ENCODE measurements at places on chromosomes 16 and 17.

- DNase-seq: peak; percentile 52
These were observed 996 bp downstream of the PCYT2 start for GRCh38 chr17:81909966-81910839.

DNA sequence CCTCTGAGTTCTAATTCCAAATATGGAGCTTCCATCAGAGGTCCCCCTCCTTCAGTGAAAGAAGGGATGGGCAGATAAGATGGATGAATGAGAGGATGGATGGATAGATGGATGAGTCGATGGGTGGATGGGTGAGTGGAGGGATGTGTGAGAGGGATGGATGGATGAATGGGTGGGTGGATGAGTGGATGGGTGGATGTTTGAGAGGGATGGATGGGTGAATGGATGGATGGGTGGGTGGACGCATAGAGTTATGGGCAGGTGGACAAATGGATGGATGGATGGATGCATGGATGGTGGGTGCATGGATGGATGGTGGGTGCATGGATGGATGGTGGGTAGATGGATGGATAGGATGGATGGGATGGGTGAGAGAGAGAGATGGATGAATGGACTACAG lies 69.0 kb downstream of the MGAT5B start:
- DNase-seq: no peak

- DNase-seq: no peak
These were observed 18.3 kb downstream of the SLC4A1 start for GRCh38 chr17:44249501-44250246.

DNA sequence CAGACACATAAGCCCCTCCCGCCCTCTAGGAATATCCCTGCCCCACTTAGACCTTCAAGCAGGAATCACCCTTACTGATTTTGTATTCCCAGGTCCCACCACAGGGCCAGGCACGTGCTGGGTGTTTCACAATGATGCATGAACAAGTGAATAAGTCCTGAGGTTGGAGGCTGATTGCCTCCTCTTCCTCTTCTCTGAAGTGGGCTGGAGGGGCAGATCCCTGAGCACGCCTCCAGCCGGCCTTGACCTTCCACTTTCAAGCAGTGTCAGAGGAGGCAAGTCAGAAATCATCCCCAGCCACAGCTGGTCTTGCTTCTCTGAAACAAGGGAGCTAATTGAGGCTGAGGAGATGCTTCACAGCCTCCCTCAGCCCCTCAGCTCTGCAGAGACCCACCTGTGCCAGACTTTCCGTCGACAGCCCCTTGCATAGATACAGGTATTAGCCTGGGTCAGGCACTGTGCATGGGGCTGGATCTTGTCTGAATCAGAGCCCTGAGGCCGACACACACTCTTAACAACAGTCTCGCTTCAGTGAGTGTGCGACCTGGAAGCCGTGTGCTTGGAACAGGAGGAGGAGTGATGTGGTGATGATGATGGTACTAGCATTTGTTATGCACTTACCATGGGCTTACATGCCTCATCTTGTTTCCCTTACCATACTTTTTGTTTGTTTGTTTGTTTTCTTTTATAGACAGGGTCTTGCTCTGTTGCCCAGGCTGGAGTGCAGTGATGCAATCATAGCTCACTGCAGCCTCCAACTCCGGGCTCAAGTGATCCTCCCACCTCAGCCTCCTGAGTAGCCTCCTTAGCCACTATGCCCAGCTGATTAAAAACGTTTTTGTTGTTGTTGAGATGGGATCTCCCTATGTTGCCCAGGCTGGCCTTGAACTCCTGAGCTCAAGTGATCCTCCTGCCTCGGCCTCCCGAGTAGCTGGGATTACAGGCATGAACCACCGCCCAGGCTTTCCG lies 15.0 kb downstream of the MRM1 start:
- no peak for DNase-seq

- no peak for DNase-seq
These were observed 99.8 kb upstream of the TBX2 start for GRCh38 chr17:61299517-61300513.

DNA sequence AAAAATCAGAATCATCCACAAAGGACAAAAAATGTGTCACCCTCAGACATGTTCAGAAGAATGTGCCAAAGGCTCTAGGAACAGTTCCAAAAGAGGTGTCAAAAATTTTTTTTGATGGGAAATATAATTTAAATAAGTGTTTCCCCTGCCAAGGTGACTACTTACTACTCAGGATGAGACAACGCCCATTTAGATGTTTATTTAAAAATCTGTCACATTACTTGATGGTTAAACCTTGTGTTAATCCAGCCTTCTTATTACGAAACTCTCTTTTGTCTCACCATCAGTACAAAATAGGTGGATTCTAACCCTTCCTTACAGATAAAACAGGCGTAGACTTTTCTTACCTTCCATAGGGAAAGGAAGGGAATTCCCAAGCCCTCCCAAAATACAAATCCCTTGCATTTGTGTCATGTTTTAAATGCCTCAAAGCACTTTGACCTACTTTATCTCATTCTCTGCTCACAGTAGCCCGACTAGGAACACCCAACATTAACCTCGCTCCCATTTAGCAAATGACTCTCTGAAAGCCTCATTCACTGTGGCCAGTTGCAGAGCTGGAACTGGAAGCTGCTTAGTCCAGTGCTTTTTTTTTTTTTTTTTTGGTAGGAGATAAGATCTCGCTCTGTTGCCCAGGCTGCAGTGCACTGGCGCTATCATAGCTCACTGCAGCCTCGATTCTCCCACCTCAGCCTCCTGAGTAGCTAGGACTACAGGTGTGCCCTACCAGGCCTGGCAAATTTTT lies 5.8 kb upstream of the GNA13 start:
- DNase-seq: no peak

- no peak for DNase-seq
These were observed 199.5 kb downstream of the SNX29 start for GRCh38 chr16:12176051-12176450.

- no peak for DNase-seq
These were observed 101.2 kb downstream of the KCNJ2 start for GRCh38 chr17:70270554-70270953.

GRCh38 chr16:87832137-87832527 lies 37.2 kb downstream of the SLC7A5 start:
- no peak for DNase-seq

- no peak for DNase-seq
These were observed 20.6 kb downstream of the B9D1 start for GRCh38 chr17:19341641-19342610.

GRCh38 chr17:78923660-78924453 lies 1.3 kb downstream of the TIMP2 start:
- peak; percentile 94 for DNase-seq

DNA sequence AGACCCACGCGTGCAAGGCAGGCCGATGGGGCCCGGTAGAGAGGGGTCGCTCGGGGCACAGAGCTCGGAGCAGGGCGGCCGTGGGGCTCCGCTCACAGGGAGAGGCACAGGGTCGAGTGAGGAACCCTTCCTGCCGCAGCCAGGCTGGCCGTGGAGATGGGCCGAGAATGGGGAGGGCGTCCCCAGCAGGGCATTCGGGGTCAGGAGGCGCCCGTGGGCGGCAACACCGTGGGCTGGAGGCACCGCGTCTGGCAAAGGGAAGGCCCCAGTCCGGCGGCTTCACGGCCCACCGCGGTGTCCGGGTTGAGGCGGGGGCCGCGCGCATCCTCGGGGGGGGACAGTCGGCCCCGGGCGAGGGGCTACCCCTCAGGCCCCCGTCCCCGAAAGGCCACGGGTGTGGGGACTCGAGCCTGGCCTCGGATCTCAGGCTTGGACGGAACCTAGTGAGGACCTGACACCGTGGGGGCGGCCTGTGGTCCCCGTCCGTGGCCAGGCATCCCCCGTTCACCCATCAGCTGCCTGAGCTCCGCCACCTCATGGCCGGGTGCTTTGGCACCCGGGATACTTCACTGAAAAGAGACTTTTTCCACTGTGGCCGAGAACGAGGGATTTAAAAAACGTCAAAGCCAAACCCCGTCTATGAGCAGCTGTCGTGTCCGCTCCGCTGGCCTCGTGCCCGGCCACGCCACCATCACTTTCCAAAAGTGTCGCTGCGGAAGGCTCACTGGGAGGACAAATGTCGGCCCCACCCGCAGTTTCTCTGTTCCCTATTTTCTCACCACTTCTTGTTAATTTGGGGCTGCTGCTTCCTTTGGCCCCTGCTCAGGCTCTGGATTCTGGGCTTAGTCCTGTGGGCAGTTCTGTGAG lies 73.6 kb downstream of the METRNL start:
- peak; percentile 45 for DNase-seq

- no peak for DNase-seq
These were observed 1.6 kb downstream of the GP1BA start for GRCh38 chr17:4933646-4934045.

GRCh38 chr17:6465206-6466003 lies 21.1 kb downstream of the PIMREG start:
- DNase-seq: no peak

- DNase-seq: no peak
These were observed 154.6 kb downstream of the CMIP start for GRCh38 chr16:81599034-81599744.

GRCh38 chr17:50027172-50027880 lies 28.6 kb upstream of the ITGA3 start:
- DNase-seq: peak; percentile 62

GRCh38 chr17:61904094-61904710 lies 23.6 kb downstream of the INTS2 start:
- DNase-seq: peak; percentile 14

- DNase-seq: peak; percentile 61
These were observed 65.9 kb upstream of the IRX6 start for GRCh38 chr16:55257966-55258613.

DNA sequence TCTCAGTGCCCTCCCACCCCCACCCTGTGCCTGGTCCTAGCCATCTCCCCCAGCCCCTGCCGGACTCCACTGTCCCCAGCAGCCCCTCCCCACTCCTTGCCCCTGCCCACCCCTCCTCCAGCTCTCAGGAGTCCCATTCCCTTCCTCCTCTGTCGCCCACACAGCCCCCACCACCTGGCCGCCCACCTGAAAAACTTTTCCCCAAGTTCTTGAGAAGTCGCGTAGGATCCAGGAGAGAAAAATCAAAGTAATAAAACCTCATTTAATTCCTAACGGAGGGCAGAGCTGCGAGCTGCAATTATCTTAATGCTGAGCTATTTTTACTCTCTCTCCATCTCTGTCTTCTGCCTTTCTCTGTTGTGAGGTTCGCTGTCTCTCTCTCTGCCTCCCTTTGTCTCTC lies 2.4 kb upstream of the PPP1R1B start:
- no peak for DNase-seq

DNA sequence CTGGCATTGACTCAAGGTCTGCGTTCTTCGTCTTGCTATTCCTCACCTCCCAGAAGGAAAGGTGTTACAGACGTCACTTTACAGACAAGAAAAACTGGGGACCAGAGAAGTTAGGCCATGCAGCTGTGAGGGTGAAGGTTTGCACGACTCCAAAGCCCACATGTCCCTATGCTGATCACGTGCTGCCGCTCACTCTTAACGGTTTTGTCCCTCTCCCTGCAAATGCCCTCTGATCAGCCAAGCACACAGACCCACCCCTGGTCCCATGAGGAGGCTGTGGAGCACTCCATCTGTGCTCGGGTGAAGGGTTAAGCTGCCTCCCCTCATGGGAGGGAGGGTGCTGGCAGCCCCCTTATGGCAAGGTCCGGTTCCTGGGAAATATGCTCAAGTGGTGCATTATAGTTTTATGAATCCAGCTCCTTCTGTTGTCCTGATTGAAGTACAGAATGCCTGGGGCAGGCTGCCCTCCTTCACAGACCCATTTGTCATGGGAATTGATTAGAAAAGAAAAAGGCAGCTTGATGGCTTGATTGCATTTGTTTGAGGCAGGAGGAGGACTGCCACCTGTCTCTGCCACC lies 18.8 kb downstream of the CCDC182 start:
- no peak for DNase-seq

DNA sequence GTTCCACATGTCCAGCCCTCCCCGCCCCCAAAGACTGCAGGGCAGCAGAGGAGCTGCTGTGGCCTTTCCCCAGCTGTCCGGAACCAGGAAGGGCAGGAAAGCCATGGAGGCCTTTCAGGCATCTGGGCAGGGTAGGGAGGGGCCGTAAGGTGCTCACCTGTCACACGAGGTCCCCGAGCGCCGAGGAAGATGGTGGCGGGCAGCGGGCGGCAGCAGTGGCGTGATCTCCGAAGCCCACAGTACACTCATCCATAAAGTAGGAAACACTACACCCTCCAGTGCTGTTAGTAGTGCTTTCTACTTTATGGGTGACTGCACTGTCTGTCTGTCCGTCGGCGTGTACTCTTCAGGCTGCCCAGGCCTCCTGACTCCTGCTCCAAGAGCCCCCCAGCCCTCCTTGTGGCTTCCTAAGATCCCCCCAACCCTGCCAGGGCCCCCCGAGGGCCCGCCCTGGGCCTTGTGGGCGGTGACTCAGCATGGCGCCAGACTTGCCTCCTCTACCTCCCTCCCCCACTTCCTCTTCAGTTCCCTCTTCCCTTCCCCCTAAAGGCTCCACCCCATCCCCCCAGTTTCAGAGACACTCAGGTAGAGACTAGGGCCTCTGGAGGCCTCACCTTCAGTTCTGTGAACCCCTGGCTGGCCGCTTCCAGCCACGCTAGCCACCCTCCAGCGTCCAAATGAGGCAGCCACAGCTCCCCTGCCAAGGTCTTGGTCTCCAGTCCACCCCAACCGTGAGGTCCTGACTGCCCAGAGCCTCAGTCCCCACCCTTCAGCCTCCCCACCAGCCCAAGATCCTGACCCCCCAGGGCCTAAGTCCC lies 2.6 kb upstream of the TSPOAP1 start:
- peak; percentile 82 for DNase-seq

GRCh38 chr16:3651461-3652372 lies 2.8 kb upstream of the DNASE1 start:
- DNase-seq: no peak

DNA sequence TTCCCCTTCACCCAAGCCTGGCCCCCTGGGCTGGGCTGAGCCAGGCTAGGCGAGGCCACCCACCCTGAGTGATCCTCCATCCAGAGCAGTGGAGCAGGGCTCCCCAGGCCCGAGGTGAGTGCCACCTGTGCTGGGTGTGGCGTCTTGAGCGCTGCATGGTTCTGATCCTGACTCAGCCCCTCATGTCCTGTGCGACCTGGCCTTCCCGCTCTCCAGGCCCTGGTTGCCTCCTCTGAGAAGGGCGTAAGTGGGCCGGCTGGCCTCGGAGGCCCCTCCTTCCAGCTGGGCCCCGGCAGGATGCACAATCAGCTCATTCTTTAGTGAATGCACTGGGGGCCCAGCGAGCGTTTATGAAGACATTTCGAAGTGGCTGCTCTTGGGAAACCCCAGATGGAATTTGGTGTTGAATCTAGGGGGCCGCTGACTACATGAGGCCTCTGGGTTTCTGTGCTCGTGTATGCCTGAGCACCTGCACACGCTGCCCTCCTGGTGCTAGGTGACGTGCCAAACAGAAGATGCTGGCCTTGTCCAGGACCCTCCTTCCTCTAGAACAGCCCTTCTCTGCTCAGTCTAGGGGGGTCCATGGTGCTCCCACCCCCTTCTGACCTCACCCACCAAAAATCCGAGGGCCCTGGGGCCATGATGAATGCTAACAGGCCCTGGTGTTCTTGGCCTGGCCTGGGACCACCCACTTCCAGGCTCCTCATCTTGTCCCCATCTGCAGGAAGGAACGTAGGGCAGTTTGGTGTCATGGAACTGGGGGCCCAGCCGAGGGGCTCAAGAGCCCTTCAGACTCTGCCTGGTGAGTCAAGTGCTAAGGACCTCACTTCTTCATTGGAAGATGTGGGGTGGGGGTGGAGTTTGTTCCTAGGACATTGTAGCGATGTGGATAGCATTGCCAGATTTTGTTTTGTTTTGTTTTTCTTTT lies 3.6 kb upstream of the TMEM92 start:
- no peak for DNase-seq

Data from mucosa of descending colon (tissue), 3 donors.